Bronchial epithelial cell (primary cell): ENCODE measurements at places on chromosomes 3 and 15. TPM values are rescaled to one million over a fixed set of nuclear protein-coding genes. Genes with fewer than 3 reads are reported as not detected.

GRCh38 chr3:149579161-149579560, 78.7 kb downstream of the WWTR1 start:
- DNase-seq, result no peak

DNA sequence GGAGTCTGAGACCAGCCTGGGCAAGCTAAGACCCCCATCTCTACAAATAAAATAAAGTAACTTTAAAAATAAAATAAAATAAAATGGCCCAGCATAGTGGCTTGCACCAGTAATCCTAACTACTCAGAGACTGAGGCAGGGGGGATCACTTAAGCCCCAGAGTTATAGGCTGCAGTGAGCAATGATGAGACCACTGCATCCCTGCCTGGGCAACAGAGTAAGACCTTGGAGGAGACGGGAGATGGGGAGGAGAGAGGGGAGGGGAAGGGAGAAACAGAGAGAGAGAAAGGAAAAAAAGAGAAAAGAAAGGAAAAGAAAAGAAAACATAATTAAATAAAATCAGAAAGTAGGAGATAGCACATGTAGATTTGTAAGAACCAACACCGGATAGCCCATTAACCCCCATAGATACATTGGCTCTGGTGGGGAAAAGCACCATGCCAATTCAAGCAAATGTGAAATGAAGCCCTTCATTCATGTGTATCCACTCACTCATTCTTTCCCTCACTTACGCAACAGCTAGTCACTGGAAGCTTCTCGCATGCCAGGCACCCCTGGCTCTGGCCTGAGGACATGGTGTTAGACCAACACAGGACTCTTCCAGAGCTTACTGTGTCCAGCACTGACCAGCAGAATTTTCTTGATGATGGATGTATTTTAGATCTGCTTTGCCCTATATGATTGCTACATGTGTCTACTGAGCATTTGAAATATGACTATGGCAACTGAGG, 183.2 kb downstream of the MAGI1 start:
- peak; percentile 35 for DNase-seq

DNA sequence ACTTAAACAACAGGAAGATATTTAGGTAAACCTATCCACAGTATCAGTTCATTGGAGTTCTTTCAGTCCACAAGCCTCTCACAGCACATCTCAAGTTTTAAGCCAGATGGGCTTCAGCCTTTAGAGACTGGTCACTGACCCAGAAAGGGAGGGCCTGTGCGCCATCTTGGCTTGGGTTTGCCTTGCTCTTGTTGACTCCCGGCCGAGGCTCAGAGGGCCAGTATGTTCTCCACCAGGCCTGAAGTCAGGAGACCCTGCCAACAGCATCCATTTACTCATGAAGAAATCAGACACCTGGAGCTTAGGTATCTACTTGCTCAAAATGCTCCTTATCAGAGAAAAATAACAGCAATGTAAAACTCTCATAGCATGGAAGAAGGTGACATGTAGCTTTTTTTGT, 6.2 kb downstream of the RGMA start:
- no peak for DNase-seq

DNA sequence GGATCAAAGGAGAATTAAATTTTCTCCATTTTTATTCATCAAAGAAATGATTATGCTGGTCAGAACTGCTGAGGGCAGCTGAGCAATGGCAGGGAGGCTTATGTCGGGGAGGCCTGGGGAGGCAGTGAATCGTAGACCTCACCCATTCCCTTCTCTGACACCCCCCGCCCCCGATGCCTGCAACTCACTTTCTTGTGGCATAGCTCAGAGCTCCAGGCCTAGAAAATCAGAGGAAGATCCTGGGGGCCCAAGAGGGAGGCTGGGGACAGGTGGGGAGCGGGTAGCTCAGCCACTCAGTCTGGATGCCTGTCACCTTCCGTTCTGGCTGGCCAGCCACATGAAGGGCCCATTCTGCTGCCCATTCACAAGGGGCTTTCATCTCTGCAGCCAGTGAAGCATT, 1.1 kb upstream of the DNAH1 start:
- no peak for DNase-seq

- DNase-seq, result no peak
Measured at GRCh38 chr3:58609990-58610389, 32.8 kb upstream of the FAM107A start.

DNA sequence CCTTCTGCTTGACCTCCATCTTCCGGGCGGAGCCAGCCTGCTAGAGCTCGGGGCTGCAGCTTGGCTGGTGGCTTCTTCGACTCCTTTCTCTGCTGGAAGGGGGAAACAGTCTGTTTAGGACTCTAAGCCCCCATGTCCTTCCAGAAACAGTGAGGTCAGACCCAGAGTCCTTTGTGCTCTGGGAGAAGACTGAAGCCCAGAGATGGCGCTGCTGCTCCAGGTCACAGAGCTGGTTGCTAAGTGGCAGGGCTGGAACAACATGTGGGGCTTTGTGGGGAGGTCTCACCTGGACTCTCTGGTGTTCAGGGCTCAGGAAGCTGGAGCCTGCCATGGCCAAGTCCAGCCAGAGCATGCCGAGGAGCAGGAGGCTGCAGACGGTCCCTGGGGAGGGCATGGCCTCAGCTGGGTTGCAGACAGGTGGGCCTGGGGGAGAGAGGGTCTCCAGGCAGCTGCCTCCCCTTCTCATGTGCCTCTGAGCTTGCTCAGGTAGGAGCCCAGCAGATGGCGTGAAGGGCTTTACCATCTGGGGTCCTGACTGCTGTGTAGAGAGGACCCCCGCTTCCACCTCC, 2.9 kb downstream of the GHRL start:
- DNase-seq, result no peak

SPINT1 gene
- 145 and 191 TPM in 2 replicates for total RNA-seq

NMNAT3 gene
- total RNA-seq, result 3.9 and 7.8 TPM in 2 replicates

ACSBG1 gene
- not detected in 2 replicates for total RNA-seq

ACTRT3 gene
- total RNA-seq, result 0.64 and 1.1 TPM in 2 replicates

OIP5 gene
- 0.26 and 0.38 TPM in 2 replicates for total RNA-seq
